ENCODE measurements at places on chromosomes 11 and 22. TPM values are rescaled to one million over a fixed set of nuclear protein-coding genes. Genes with fewer than 3 reads are reported as not detected.

JAML gene
- total RNA-seq = 181 TPM

- no peak overlapping the region for H3K4me3 ChIP-seq
- no peak for DNase-seq
- H3K27ac ChIP-seq = no peak overlapping the region
- H3K4me1 ChIP-seq = no peaks in the 10 kb centered on the region
- peaks cover 3% of the 10 kb centered on the region for H3K27me3 ChIP-seq
- H3K36me3 ChIP-seq = no peaks in the 10 kb centered on the region
Observed at GRCh38 chr11:12502046-12502445, 124.7 kb downstream of the PARVA start.

GRCh38 chr11:11816511-11817314 is 25.1 kb upstream of the USP47 start:
- H3K27me3 ChIP-seq = peaks cover 8% of the 10 kb centered on the region
- H3K4me3 ChIP-seq = no peak overlapping the region
- no peak for DNase-seq
- H3K4me1 ChIP-seq = peaks cover 2% of the 10 kb centered on the region

GRCh38 chr11:44711113-44711786 is 15.5 kb upstream of the TSPAN18 start:
- DNase-seq = no peak
- no peaks in the 10 kb centered on the region for H3K36me3 ChIP-seq
- no peak overlapping the region for H3K27ac ChIP-seq
- no peak overlapping the region for H3K4me3 ChIP-seq
- H3K4me1 ChIP-seq = peaks cover 1% of the 10 kb centered on the region
- H3K27me3 ChIP-seq = peaks cover 11% of the 10 kb centered on the region

ABCG4 gene
- not detected for total RNA-seq

SLC6A5 gene
- total RNA-seq = not detected

GRCh38 chr22:35192129-35192918 is 65.0 kb upstream of the HMGXB4 start:
- DNase-seq = no peak
- no peaks in the 10 kb centered on the region for H3K4me1 ChIP-seq
- H3K27me3 ChIP-seq = peaks cover 1% of the 10 kb centered on the region
- no peak overlapping the region for H3K4me3 ChIP-seq
- H3K27ac ChIP-seq = no peak overlapping the region
- peaks cover 4% of the 10 kb centered on the region for H3K36me3 ChIP-seq

- no peak for DNase-seq
- H3K4me1 ChIP-seq = peaks cover 5% of the 10 kb centered on the region
- no peak overlapping the region for H3K4me3 ChIP-seq
- no peaks in the 10 kb centered on the region for H3K36me3 ChIP-seq
- H3K27me3 ChIP-seq = peaks cover 22% of the 10 kb centered on the region
Observed at GRCh38 chr11:1933416-1934334, 13.5 kb upstream of the MRPL23 start.

DNA sequence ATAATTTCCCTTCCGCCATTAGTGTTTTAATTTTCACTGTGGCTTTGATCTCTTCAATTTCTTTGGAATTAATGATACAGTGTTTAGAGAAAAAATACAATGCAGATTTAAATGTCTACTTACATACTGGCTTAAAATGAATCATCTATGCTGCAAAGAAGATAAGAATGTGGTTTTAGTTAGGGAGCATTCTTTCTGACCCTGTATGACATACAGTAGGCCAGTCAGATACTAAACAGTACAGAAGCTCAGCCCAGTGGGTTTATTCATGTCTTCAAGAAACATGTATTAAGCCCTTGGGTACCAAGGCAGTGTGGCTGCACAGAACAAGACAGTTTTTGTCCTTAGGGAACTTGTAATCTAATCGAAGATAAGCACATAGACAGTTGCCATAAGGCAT is 268.8 kb downstream of the DDX10 start:
- no peaks in the 10 kb centered on the region for H3K27me3 ChIP-seq
- H3K4me3 ChIP-seq = no peak overlapping the region
- DNase-seq = no peak
- H3K27ac ChIP-seq = no peak overlapping the region
- no peaks in the 10 kb centered on the region for H3K4me1 ChIP-seq

P2RY6 gene
- 0.44 TPM for total RNA-seq

DNA sequence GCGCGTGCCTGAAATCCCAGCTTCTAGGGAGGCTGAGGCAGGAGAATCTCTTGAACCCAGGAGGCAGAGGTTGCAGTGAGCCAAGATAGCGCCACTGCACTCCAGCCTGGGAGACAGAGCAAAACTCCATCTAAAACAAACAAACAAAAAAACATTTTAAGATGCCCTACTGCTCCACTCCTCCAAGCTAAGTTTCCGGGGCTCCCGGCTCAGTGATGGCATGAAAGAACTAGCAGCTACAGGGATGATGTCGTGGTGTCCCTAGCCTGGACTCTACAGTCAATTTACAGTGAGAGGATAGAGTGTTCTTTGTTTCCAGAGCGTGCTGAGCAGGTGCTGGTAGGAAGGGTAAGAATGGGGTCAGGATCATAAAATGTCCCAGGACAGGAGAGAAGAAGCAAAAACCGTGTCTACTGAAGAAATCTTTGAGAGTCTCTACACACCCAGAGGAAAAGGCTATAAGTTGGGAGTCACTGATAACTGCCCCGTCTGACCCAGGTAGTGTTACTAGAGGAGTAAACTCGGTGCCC is 1.2 kb upstream of the ZBTB3 start:
- peaks cover 4% of the 10 kb centered on the region for H3K27me3 ChIP-seq
- H3K36me3 ChIP-seq = no peaks in the 10 kb centered on the region
- no peak for DNase-seq
- peaks cover 20% of the 10 kb centered on the region for H3K4me1 ChIP-seq

Data from activated naive CD8-positive, alpha-beta T cell treated with anti-CD3 and anti-CD28 coated beads, Interleukin-2, amount 10 ng/mL, durations not matched to agents 7 days and 5 days (primary cell).